ENCODE measurements at places on chromosomes 5 and 9.

DNA sequence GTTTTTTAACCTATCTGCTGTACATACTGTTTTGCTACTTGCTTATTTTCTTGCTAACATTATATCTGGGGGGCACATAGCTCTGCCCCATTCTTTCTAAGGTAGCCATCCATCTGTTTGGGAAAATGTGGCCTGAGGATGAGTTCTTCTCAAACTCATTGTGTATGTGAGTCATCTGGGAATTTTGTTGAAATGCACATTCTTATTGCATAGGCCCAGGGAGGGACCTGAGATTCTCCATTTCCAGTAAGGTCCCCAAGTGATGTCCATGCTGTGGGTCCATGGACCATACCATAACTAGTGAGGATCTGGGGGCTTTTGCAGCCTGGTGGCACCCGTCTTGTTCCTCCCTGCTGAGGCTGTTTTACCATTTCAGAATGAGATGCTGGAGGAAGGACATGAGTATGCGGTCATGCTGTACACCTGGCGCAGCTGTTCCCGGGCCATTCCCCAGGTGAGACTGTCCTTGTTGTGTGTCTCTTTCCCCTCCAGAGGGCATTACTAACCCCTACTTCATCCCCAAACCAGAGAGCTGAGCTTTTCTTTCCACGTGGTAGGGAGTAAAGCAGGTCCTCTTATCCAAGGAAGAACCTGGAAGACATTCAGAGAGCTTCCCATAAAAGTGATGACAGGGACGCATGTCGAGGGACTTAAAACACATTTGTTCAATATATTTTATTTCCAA is 28.6 kb downstream of the CYFIP2 start:
- no peak for DNase-seq

DNA sequence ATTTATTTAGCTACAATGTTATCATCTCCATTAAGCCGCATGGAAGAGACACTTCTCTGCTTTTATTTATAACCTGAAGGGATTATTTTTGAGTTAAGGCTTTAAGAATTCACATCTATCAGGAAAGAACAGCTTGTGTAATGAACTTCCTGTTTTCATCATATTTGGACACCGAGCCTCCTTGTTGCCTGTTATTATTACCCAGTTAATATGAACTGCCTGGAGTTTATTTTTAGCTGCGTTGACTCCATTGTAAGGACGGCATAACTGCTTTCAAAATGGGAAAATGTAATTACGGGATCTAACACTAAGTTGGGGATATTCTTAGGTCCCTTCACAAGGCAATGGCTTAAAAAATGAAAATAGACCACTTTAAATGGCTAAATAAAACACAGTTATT is 89.0 kb upstream of the NR4A3 start:
- peak; percentile 50 for DNase-seq

GRCh38 chr5:13218518-13218917 is 726.0 kb downstream of the DNAH5 start:
- DNase-seq, result no peak

GRCh38 chr9:87801013-87801412 is 75.1 kb downstream of the CTSL start:
- DNase-seq, result no peak

GRCh38 chr9:105244734-105245028 is 230 bp downstream of the SLC44A1 start:
- no peak for DNase-seq

DNA sequence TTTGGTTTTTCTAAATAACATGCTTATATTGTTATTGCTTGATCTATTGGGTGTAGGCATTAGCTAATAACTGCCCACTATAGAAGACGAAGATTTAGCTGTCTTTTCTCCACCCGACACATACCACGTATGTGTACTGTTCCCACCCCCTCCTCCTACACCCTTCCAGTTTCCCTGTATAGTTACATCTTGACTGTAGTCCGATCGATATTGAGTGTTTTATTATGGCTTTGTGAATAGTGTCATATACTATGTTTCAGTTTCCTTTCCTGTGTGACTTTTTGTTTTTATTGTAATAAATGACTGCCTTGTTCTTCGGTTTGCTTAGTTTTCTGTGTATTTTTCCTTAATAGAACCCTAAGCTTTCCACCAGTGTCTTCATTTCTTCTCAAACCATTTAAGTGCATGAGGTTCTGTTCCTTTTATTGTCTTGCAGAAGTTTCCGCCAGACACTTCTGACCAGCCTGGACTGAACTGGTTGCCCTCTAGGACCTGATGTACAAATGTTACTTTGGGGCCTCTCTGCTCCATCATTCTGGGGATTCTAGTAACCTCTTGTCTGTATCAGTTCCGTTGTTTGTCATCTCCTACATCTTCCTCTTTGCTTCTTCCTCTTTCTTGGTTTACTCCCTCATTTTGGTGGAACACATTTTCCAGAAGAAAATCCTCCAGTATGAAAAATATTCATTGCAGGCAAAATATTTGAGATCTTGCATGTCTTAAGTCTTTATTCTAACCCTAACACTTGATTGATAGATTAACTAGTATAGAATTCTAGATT is 61.8 kb downstream of the PRKACG start:
- DNase-seq, result peak; percentile 81

GRCh38 chr5:87787086-87787485 is 374.4 kb upstream of the CCNH start:
- DNase-seq, result no peak

DNA sequence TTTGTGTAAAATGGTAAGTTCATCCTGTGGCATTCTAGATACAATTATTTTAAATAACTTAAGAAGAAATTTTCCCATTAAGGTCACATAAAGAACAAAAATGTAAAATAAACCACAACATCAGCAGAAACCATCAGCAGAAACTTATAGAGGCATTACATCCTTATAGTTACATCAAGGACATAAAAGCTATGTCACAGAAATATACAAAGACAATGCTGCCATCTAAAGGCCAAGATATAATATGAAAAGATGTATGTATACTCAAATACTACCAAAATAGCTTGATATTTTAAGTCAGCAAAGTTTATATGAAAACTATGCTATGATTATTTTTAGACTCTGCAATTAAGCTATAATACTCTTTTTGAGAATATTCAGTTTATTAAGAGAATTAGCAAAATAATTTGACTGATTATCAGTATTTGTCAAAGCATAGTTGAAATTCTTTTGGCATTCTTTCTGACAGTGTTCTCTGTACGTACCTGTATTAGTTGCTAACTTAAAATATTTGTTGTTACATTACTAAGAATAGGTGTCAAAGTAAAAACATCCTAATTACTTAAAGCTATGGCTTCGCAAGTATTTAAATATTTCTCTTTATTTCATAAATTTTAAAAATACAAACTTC is 36.2 kb downstream of the FBXL17 start:
- peak; percentile 24 for DNase-seq

DNA sequence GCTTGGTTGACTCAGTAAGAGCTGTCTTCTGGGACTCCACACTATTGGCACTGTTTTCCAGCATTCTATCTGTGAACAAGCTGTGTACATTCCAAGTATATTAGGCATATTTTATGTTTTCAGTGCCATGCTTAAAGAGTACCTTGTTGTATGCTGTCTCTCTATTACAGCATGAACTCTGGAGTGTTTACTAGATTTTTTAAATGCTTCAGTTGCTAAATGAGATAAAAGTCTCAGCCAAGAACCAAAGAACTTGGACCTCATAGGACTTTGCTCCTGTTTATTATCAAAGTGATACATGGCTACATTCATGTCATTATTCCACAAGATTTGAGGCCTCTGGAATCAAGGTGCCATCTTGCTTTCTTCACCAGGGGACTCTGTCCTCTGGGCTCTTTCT is 167.2 kb downstream of the C9orf152 start:
- DNase-seq, result no peak

DNA sequence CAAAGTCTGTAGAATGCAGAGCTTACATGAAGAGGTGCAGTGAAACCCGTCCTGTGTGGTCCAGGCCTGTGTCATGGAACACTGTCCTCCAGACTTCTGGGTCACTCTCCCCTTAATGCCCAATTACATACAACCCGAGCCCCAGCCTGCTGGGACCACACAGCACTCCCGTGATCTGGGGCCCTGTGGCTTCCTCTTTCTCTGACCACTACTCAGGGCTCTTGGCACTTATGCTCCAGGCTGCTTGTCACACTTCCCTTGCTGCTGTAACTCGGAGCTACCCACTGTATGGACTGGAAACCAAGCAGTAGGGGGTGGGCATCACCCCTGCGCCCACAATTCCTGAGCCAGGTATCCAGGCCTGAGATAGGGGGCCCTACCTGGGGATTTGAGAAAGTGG is 10.3 kb upstream of the IL3 start:
- DNase-seq, result peak; percentile 44

DNA sequence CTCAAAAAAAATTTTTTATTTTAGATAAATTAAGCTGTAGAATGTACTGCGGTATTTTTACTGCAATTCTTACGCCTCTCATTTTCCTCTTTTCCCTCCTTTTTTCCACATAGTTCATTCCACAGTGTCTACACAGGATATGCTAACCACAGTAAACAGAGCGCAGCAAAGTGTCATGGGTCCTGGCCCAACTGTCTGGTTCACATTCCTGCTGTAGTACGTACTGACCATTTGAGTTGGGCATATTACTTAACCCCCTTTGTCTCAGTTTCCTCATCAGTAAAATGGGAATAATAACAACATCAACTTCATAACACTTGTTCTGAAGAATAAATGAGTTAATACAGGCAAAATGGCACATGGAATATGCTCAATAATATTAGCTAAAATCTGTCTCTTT is 41.6 kb downstream of the SLC44A1 start:
- DNase-seq, result no peak

GRCh38 chr5:73352649-73353230 is 95.8 kb downstream of the FOXD1 start:
- no peak for DNase-seq

DNA sequence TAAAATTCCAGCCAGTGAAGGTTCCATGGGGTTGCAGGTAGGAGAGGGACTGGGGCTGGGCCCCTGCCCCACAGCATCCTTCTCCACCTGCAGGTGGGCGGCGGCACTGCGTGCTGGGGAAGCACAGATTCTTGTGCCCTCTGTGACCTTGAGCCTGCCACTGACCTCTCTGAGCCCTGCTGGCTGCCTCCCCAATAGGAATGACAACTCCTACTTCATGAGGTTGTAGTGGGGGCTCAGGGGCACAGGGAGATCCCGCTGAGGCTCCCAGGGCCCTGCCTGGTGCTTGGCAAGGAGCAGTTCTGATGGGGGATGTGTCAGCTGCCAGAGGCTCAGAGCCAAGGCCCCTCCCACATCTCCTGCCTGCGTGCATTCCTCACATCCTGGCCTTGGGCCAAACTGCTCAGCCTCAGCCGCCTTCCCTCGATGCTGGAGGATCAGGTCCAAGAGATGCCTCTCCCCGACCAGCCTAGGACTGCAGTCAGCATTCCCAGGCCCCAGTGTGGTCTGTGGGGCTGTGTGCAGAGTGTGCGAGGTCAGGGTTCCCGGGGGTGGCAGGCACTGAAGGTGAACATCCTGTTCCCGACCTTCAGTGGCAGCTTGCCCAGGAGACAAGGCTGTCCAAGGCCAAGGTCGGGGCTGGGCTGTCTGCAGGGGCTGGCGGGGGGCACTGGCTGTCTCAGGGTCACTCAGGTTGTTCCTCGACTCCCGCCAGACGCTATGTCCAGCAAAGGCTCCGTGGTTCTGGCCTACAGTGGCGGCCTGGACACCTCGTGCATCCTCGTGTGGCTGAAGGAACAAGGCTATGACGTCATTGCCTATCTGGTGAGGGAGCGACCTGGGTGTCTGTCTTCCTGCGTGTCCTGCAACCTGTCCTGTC is 7.0 kb downstream of the ASS1 start:
- no peak for DNase-seq

DNA sequence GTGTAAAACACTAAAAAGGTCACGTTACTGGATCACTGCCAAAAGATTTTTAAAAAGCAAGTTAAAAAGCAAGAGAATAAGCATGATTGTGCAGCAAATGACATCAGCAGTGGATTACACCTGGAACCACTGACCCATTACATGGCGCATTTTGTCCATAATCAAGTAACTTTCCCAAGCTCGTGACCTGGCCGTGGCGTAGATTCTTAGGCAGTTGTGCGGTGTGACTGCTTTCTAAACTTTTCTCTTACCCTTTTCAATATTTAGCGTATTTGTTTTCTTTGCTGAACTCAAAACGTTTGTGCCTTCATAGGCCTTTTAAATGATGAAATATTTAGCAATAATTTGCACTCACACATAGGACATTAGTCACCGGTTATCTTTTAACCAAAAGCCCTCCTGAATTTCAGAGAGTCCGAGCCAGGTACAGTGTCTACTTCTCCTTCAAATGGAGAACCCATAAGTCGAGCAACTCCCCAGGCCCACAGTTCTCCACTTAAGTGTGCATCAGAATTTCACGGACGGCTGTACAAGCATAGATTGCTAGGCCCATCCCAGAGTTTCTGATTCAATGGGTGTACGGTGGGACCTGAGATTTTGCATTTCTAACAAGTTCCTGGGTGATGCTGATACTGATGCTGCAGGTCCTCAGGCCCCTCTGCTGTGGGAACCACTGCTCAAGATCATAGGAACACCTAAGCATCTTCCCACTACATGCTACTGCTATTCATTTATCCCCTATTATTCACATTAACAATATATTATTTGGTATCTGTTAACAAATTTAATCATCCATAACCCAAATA is 144.4 kb downstream of the GLIS3 start:
- DNase-seq, result no peak

DNA sequence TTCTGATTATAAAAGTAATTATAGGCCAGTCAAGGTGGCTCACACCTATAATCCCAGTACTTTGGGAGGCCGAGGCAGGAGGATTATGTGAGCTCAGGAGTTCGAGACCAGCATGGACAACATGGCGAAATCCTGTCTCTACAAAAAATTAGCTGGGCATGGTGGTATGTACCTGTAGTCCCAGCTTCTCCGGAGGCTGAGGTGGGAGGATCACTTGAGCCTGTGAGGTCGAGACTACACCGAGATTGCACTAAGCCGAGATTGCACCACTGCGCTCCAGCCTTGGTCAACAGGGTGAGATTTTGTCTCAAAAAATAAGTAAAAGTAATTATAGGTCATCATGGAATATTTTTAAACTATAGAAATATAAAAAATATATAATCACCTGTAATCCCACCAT is 18.1 kb downstream of the IRF1 start:
- DNase-seq, result no peak

DNA sequence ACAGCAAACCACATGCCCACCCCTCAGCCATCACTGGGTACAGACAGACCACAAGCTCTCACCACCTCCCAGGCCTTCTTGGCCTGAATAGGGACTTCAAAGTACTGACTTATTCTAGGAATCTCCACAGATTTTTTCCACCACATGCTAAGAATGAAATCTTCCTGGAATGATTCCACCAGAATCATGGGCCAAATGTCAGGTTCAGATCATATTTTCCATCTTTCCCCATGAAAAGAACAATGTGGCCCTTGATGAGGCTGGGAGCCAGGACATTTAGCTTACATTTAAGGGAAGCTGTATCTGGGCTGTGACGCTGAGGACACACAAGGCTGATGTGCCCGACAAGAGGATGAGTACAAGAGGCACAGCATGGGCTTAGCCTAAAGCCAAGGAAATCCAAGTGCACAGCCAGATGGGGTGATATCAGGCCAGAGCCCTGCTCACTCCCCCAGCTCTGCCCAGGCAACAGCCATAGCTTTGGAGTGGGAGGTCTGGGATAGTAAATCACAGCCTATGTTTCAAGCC is 28.1 kb downstream of the ACSL6 start:
- no peak for DNase-seq

GRCh38 chr5:107878661-107879060 is 207.9 kb upstream of the EFNA5 start:
- DNase-seq, result no peak

- DNase-seq, result no peak
Observed at GRCh38 chr5:24732184-24732583, 87.4 kb upstream of the CDH10 start.
